ENCODE measurements at places on chromosomes 4 and X.

DNA sequence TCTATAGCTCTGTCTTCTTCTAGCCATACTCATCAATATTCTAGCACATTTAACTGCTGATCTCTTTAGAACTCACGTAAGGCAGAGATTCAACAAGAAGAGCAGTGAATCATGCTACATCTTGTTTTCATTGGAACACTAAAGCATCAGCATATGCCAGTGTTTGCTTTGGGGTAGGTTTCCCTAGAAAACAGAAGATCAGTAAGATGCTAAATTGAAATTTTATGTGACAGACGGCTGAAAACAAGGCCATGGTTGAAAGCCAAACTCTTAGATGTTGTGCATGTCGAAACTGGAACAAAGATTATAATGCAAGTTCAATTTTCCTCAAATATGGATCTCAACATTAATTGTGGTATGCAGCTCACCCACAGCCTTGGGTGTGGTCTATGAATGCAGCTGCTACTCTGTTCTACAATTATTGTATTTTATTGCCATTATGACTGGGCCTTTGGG, 107.6 kb downstream of the PDLIM5 start:
- no peak for DNase-seq

DNA sequence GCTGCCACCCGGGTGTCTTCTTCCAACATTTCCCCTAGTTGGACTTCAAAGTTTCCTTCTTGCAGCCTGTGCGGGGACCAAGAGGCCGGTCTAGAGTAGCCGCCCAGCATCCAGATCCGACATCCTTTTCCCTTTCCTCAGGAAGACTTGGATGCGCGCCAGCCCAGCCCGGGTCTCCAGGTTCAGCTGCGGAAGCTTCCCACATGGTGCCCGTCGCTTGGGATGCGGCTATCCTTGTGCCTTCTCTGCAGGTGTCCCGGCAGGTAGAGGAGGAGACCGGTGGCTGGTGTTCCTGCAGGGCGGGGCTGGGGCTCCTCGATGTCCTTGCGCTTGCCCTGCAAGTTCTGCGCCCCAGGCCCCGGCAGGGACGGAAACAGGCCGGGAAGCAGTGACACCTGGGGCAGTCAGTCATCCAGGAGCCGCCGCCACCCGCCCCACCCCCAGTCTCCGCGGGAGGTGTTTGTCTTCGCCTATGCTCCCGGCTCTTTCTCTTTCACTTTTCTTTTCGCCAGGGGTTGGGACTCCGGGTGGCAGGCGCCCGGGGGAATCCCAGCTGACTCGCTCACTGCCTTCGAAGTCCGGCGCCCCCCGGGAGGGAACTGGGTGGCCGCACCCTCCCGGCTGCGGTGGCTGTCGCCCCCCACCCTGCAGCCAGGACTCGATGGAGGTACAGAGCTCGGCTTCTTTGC, at the start of gene IL15:
IL15 (plus strand) TSS at position 502 of the 689 bp plus-strand sequence. CDS start 82,882 bp downstream, outside the sequence.
- DNase-seq = peak; percentile 77

- no peak for DNase-seq
Observed at GRCh38 chrX:132758759-132759158, 199.7 kb downstream of the HS6ST2 start.

DNA sequence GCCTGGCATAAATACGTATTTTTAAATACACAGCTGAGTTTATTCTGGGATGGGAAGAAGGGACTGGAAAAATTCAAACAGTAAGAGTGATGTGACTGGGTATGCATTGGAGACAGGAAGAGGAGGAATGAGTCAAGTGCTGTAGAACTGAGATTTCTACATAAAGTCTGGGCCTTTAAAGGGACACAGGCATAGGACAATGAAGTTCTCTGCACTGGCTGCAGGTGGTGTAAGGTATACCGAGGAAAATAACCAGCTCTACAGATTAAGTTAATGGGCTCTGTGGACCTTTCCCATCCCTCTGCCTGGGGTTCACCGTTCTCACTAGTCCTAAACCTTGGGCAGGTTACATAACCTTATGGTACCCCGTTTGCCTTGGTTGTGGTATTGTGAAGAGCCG, 68.7 kb downstream of the DHX15 start:
- no peak for DNase-seq

DNA sequence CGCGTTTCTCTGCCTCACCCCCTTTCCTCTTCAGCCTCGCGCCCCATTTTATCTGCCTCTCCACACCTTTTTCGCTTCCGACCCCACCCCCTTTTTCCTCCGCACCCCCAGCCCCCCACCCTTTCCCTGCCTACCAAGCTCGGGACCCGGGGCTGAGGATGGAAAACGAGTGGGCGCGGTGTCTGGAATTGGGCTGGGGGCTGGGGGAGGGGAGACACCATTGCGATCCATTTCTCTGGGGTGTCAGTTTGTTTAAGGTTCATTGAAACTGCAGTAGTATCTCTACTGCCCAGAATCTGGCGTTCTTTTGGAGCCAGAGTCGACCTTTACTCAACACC, 707 bp downstream of the SLC9A6 start:
- DNase-seq = no peak

DNA sequence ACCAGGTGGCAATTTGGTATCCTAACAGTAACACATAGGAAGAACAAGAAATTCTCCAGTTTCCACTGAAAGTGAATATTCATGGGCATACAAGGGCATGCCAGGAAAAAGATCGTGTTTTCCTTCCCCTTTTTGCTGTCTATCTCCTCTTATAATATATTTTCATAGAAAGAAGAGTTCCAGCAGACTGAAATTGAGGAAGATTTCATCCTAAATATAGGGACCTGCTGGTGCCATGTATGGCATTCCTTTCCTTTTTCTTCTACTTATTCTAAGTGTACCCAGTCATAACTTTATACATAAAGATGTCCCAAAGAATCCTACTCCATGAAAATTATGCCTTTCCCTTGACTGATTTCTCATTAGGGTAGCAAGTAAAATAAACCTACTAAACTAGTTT, 40.8 kb upstream of the KCNIP4 start:
- no peak for DNase-seq

GRCh38 chrX:20521222-20521621, 254.5 kb upstream of the RPS6KA3 start:
- peak; percentile 28 for DNase-seq

DNA sequence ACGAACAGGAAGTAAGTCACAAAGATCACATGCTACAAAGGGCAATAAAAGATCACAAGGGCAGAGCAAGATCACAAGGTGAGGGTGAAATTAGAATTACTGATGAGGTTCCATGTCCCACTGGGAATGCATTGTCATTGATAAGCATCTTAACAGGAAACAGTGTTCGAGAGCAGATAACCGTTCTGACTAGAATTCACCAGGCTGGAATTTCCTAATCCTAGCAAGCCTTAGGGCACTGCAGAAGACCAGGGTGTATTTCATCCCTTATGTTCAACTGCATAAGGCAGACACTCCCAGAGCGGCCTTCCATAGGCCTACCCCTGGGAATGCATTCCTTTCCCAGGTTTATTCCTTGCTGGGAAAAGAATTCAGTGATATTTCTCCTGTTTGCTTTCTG, 980.6 kb upstream of the LCORL start:
- DNase-seq = no peak

DNA sequence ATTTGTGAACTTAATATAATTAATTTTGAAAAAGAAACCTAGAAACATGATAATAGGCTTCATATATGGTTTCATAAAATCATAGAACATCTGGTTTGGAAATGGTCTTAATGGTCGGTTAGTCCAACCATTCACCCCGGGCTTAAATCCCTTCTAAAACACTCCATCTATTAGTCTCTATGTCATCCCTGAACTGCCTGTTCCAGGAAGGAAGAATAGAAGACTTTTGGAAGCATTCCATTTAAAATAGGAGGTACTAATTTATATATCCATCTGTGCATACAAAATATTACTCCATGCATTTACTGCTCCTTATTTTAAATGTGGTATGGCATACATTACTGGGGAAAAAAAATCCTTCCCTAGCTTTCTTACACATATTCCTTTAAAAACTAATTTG, 262.2 kb upstream of the DDX53 start:
- DNase-seq = peak; percentile 9

GRCh38 chrX:110568441-110568840, 209.8 kb downstream of the RTL9 start:
- no peak for DNase-seq

DNA sequence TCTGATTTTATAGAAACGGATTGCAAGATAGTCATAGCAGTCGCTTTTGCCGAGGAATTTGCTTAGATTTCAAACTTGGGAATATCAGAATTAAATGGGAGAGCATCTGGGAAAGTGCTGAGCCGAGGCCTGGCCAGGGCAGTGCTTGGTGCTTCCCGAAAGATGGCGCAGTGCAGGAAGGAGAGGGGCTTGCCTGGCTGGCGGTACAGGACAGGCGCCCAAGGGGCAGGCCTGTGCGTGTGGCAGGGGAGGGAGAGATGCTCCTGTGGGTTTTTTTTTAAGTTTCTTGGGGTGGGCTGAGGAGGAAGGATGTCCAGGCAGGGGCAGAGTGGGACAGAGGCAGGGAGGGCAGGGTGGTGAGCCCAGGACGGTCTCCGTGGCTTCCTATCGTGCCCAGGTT, 241.1 kb downstream of the AFAP1 start:
- DNase-seq = no peak

- DNase-seq = no peak
Observed at GRCh38 chr4:123731035-123731434, 334.4 kb downstream of the SPRY1 start.

DNA sequence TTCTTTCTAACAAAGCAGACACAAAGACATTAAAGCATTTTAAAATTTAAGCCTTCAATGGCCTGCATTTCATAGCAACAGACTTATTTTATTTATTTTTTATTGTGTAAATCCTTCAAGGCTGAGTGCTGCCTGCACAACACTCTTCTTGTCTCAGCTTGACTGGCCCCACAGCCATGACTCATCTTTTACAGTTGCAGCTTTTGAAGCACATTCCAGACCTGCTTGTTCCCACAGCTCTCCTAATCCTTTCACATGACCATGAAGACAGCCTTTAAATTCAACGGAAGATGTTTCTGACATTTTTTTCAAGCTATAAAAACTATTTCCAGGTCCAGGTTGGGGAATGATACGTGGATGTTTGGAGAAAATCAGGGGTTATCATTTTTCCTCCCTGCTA, 276.9 kb upstream of the TACR3 start:
- no peak for DNase-seq

DNA sequence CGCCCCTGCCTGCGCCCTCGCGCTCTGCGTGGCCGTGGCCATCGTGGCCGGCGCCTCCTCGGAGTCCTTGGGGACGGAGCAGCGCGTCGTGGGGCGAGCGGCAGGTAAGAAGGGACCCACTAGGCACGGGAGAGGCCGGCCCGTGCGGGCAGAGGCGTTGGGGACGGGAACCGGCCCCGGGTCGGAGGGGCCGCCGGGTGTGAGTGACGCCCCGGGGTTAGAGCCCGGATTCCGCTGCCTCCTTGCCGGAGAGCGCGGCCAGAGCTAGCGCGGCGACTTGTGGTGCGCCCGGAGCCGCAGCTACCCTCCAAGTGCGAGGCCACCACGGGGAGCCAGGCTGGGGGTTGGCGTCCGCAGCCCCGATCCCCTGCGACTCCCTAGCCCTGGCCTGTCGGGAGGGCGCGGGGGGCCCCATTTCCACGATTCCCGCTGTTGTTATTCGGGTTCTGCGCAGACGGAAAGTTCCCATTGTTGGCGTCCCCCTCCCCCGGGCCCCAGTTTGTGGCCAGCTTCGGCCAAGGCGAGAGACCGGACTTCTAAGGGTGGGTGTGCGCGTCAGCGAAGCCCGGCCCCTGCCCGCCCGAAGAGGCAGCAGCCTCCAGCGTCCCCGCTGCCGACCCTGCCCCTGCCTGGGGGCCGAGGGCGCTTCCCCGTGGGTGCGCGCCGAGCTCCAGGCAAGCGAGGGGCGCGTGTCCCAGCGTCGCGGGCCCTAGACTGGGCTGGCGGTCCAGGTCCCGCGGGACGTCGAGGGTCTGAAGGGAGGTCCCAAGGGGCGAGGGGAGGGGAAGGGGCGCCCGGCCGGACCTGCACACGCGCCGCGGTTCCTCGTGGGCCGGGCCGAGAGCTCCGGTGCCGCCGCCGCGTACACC, 1.1 kb downstream of the FGFR3 start:
- DNase-seq = no peak

- DNase-seq = no peak
Observed at GRCh38 chr4:144504883-144505282, 141.1 kb upstream of the HHIP start.

- no peak for DNase-seq
Observed at GRCh38 chr4:127995776-127996175, 30.6 kb downstream of the ABHD18 start.
